ENCODE measurements at places on chromosomes 12 and 14.

- no peak for DNase-seq
These were observed 4.5 kb upstream of the GOLGA5 start for GRCh38 chr14:92789457-92790089.

GRCh38 chr12:34390846-34391700, 368.8 kb downstream of the ALG10 start:
- no peak for DNase-seq

DNA sequence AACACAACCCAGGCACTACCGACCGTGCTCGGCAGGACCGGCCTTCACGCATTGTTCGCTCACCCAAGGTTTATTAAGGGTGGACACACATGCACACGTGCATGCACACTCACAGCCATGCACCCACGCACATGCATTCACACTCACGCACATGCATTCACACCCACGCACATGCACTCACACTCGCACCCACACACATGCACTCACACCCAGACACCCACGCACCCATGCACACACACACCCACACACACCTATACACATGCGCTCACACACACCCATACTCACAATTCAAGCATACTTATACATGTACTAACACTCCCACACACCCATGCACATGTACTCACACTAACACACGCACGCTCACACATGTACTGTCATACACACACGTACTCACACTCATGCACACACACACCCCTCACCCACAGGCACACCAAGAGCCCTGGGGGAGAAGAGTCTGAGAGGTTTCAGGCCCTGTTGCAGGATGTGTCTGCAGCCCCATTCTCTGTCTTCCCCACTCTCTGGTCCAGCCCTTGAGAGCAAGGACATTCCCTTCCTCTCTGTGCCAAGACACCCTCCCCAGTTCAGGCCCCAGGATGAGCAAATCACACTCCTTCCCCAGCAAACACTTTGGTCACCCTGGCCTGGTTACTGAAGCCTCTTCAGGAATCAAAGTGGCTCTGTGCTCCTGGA, 49.4 kb upstream of the BCL11B start:
- DNase-seq: no peak

- no peak for DNase-seq
These were observed 20.2 kb upstream of the KRT8 start for GRCh38 chr12:52924764-52925716.

GRCh38 chr12:103810111-103810510, 30.9 kb downstream of the NT5DC3 start:
- no peak for DNase-seq

DNA sequence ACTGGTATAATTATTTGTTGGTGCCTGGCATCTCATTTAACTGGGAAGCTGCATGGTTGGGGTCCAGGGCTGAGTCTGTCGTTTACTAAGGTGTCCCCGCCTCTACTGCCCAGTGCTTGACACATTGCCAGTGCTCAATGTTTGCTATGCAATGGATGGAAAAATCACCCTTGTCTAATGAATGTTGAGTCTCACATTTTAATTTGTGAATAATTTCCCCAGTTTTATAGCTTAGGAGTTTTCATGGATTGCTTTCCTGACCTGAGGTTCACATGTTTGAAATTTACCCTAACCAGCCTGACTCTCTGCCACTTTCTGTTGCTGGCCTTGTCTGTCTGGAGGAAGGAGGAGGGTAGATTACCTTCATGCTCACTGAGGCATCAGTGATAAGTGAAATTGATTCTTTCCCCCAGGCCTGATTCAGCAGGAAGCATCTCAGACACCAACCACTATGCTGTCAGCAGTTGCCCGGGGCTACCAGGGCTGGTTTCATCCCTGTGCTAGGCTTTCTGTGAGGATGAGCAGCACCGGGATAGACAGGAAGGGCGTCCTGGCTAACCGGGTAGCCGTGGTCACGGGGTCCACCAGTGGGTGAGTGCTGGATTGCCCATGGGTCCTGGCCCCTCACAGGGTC, 2.4 kb downstream of the DHRS2 start:
- DNase-seq: no peak

GRCh38 chr14:75989134-75989533, 3.6 kb downstream of the IFT43 start:
- no peak for DNase-seq

DNA sequence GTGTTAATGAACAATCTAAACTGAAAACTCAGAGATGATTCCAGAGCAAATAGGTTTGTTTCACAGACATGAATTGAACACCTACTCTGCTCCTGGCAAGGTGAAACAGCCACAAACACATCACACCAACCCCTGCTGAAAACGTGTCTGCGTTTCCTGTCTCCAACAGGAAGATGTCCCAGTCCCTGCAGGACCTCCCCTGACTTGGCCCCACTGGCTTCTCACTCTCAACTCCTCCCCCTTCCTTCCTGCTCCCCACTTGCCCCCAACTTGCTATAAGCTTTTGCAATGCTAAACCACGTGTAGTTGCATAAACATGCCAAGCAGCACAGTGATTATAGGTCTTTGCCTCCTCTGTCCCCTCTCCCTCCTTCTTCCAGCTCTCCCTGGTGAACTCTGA, 567.6 kb downstream of the BCL11B start:
- no peak for DNase-seq

DNA sequence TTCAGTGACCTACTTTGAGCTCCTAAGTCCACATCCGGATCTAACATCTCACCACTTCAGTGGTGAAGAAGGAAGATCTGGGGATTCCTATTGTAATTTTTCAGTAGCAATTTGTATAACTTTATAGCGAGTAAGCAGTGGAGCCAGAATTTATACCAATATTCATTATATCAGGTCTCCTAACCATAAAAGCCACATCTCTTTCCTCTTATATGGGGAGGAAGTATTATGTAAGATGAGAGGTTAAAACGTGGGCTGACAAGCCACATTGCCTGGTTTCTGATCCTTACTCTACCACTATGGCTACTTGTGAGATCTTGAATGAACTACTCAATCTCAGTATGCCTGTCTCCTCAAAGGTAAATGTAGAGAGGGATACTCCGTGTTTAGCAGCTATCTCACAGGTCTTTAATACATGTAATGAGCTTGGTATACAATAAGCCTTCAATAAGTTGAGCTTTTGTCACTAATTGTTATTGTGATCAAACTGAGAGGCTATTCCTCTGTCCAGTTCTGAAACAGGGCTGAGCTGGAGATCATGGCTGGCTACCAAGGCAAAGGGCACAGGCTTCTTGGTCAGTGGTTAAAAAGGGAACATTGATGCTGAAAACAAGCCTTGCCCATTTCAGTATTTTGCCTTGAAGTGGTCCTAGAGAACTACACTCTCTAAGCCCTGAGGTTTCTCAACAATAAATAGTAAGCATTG, 3.3 kb upstream of the TMEM117 start:
- no peak for DNase-seq

- DNase-seq: no peak
These were observed 11.6 kb downstream of the CNOT2 start for GRCh38 chr12:70254846-70255245.

DNA sequence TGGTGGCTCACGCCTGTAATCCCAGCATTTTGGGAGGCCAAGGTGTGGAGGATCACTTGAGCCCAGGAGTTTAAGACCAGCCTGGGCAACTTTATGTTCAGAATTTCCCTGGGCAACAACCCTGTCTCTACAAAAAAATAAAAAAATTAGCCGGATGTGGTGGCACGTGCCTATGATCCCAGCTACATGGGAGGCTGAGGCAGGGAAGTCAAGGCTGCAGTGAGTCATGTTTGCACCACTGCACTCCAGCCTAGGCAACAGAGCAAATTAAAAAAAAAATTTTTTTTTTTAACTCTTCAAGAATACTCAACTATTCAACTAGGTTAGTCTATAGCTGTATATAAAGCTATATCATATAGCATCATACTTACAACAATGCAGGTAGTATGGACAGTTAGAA, 113.0 kb downstream of the RALGAPA1 start:
- no peak for DNase-seq

GRCh38 chr12:76863837-76864236, 15.0 kb downstream of the CSRP2 start:
- no peak for DNase-seq

DNA sequence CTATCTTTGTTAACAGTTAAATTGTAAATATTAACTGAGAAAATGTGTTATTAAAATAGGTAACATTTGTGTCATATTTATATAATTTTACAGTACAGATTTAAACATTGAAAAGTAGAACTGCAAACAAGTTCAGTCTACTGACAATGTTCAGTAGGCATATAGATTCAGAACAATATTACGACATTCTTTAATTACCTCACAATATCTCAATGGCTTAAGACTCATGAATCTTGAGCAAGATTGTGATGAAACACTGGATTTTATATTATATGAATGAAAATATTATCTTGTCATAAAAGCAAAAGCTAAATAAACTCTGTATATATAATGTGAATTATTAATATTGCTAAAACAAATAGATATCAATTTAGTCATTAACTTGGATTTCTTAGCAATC, 194.9 kb downstream of the ADAMTS20 start:
- no peak for DNase-seq

- no peak for DNase-seq
These were observed 21.0 kb downstream of the KTN1 start for GRCh38 chr14:55600784-55601561.

GRCh38 chr12:125245581-125246557, 180.6 kb downstream of the AACS start:
- DNase-seq: no peak

- DNase-seq: no peak
These were observed 966.7 kb downstream of the SLC6A15 start for GRCh38 chr12:83945871-83946270.

DNA sequence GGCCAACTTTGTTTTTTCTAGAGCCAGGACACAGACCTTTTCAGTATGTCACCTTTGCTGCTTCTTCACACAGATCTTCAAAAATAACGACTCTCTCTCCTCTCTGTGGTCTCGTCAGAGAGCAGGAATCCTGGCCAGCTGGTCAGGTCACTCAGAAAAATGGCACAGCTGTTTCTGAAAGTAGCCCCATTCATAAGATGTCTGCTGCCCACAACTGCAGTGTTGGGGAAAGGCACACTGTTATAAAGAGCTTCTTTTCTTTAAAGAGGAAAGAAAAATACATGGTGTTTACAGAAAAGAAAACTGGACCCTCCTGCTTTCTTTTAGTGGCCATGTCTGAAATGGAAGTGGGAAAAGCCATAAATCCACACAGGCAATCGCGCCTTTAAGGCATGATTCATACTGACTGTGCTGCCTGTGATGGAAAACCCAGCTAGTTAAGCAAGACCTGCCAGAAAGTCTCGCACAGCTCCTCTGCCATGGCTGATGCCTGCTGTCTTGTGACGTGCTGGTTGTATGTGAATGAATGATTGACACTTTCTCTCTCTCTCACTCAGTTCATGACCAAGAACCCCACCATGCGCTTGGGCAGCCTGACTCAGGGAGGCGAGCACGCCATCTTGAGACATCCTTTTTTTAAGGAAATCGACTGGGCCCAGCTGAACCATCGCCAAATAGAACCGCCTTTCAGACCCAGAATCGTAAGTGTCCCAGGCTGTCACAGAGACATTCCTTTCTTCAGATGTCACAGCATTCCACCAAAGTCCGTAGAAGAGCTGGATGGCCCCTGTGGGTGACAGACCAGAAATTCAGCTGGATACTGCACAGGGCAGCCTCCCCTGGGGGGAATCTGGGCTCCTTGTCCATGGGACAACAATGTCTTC, 147.9 kb upstream of the HIF1A start:
- DNase-seq: no peak

DNA sequence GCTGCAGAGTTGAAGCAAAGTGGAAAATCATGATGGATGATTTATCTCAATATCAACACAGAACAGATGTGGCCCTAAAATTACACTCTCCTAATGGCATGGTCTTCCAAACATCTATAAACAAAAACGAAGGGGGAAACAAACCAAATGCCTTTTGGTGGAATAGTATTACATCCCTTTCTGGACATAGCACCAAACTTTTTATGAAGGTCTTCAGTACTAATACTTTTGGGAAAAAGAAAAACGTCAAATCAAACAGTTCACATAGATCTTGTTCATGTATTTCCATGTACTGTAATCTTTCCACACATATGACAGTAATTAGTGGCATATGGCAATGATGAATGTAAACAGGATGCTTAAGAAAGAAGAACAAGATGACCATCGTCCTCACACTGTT, 22.9 kb upstream of the ANAPC7 start:
- no peak for DNase-seq

- DNase-seq: no peak
These were observed 152.5 kb downstream of the PTPRO start for GRCh38 chr12:15474766-15475165.

DNA sequence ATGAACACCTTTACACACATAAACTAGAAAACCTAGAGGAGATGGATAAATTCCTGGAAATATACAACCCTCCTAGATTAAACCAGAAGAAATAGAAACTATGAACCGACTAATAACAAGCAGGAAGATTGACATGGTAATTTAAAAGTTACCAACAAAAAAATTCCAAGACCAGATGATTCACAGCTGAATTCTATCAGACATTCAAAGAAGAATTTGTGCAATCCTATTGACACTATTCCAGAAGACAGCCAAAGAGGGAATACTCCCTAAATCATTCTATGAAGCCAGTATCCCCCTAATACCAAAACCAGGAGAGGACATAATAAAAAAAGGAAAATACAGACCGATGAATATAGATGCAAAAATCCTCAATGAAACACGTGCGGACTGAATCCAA, 102.6 kb upstream of the KRR1 start:
- DNase-seq: no peak

- DNase-seq: peak; percentile 81
These were observed at the start of gene IFI27L2 for GRCh38 chr14:94129111-94129757. TSS of gene IFI27L2 (minus strand) at chr14:94129604. CDS start at chr14:94129564, 40 bp downstream.

GRCh38 chr12:52878507-52879393, 26.1 kb downstream of the KRT8 start:
- no peak for DNase-seq

DNA sequence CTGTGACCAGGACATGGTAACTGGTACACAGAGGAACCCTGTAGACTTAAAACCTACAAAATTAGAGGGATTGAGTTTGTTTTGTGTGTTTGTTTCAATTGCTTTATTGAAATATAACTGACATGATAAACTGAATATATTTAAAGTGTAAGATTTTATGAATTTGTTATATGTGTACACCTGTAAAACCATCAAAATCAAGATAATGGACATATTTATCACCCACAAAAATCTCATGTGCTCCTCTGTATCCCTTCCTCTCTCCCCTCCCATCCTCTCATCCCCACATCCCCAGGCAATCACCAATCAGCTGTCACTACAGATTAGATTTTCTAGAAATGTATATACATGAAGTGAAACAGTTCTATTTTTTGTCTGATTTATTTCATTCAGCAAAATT, 565.5 kb downstream of the NOVA1 start:
- DNase-seq: no peak

- no peak for DNase-seq
These were observed 153.7 kb upstream of the IGF1 start for GRCh38 chr12:102633981-102634605.

GRCh38 chr14:72546344-72547016, 347.4 kb downstream of the DPF3 start:
- DNase-seq: no peak

GRCh38 chr12:52013626-52014310, 7.0 kb downstream of the TAMALIN start:
- DNase-seq: no peak

DNA sequence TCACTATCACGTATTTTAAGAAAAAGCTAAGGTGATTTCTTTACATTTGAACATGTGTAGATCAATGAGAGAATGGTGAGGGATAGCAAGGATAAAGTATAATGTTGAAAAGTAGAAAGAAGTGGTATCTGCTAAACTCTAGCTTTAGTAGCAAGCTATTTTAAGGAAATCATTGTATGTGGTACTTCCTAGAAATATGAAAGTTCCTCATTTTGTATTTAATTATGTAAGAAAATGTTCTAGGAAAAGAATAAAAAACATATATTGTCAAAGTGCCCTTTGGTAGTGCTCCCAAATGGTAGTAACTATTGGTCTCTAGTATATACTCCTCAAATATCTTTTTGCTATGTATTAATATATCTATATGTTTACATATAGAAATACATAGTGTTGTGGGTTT, 35.7 kb downstream of the RAB21 start:
- no peak for DNase-seq

Measured in right kidney (tissue), 9 donors.